Stimulated activated CD4-positive, alpha-beta T cell treated with anti-CD3 and anti-CD28 coated beads, TNF-alpha, amount 100 ng/mL, for 48 hours (primary cell): ENCODE measurements at places on chromosomes 5 and 9.

DNA sequence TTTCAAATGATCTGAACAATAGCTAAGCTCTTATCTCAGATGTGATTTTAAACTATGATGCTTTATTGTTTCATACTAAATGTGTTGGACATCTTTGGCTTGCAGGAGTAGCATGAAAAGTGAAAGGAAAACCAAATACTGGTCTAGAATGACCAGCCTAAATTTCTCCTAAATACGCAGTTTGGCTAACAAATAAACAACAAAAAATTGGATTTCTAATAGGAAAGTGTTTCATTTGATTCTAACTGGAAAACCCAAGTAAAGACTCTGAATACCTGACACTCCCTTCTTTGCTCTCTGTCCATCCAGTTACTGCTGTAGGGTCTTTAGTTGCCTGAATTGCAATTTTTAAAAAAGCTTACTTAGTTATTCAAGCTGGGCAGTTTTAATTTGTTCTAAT, 111.7 kb upstream of the ACOT12 start:
- DNase-seq = no peak

DNA sequence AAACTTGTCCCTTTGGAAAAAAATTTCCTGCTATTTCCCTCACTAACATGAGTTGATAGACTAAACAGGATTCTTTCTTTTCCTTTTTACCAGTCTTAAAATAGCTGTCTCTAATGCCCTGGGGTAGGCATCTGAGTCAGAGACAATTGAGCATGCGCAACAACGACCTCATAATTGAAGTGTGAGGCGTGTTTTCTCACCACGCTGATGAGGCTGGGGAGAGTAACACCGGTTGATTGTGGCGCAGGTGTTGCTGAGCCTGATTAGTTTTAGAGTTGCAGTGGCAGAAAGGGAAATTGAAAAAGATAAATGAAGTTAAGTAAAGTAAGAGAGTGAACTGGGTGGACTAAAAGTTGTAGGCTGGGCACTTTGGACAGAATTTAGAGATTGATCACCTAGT, 213.7 kb downstream of the TLR4 start:
- no peak for DNase-seq

DNA sequence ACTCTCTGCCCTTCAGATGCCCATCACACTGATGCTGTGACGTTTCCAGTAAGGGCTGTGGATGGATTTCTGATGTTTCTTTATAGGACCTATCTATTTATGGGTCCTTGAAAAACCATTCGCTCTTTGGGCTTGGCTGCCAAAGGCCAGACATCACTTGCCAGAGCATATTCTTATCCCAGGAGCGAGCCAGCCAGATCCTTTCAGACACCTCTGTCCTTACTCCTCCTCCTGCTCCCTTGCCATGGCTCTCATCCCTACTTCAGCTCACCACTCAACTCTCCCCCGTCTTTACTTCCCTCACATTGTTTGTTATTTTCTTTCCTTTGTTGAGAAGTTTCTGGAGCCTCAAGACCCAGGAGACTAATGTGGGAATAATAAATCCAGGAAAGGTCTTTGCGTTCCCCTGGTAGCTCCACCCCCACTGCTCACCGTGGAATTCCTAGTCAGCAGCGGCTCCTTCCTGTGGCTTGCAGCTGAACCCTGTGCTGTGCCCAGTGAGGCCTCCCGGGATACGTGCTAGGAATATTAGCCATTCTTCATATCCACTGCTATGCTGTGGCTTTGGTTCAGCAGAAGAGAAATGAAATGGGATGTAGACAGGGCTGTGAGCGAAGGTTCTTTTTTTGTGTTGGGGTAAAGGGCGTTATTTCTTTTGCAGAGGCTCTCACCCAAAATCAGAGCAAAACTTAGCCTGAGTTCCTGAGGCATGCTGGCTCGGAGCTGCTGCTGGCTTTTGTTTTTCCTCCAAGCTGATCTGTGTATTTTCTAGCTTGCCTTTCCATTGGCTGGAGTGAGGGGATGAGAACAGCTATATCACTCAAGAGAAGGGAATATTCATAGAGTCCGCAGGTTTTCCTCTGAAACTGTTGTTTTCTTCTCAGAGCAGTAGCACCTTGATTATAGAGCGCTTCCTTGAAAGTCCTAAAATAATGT, 171.1 kb downstream of the SAXO1 start:
- DNase-seq = no peak

GRCh38 chr5:24681106-24681505, 36.3 kb upstream of the CDH10 start:
- DNase-seq = no peak

GRCh38 chr9:95876138-95876444, 600 bp downstream of the ERCC6L2 start:
- no peak for DNase-seq

DNA sequence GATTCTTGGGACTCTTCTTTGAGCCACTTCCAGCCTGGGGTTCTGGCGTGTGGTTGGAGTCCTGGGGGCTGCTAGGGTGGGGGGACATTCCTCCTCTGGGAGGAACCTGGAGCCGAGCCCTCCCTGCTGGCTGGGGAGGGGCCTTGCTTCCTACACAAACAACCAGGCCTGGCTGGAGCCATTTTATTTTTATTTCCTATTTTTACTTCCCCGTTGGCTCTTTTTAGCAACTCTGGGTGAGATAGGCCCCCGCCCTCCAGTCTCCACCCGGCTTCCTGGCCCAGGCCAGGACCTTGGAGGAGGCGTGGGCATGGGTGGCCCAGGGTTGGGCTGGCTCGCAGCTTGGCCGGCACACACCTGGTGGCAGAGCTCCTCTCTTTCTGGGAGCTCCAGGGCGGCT, 15.1 kb downstream of the RXRA start:
- DNase-seq = no peak

- no peak for DNase-seq
Measured at GRCh38 chr5:79261897-79262296, 26.0 kb downstream of the JMY start.

DNA sequence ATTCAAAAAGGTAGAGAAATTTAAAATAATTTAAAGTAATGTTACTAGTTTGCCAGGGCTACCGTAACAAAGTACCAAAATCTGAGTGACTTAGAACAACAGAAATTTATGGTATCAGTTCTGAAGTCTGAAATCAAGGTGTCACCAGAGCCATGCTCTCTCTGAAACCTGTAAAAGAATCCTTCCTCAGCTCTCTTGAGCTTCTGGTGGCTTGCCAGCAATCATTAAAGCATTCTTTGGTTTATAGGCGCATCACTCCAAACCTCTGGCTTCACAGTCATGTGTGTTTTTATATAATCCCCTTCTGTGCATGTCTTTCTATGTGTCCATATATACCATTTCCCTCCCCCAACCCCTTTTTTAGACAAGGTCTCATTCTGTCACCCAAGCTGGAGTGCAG, 220.3 kb downstream of the COX7C start:
- DNase-seq = no peak

- DNase-seq = no peak
Measured at GRCh38 chr5:16064135-16064893, 115.3 kb downstream of the MARCHF11 start.

- DNase-seq = no peak
Measured at GRCh38 chr5:180844858-180845257, 16.2 kb downstream of the ZFP62 start.

GRCh38 chr9:129185991-129186390, 7.9 kb upstream of the IER5L start:
- DNase-seq = no peak

DNA sequence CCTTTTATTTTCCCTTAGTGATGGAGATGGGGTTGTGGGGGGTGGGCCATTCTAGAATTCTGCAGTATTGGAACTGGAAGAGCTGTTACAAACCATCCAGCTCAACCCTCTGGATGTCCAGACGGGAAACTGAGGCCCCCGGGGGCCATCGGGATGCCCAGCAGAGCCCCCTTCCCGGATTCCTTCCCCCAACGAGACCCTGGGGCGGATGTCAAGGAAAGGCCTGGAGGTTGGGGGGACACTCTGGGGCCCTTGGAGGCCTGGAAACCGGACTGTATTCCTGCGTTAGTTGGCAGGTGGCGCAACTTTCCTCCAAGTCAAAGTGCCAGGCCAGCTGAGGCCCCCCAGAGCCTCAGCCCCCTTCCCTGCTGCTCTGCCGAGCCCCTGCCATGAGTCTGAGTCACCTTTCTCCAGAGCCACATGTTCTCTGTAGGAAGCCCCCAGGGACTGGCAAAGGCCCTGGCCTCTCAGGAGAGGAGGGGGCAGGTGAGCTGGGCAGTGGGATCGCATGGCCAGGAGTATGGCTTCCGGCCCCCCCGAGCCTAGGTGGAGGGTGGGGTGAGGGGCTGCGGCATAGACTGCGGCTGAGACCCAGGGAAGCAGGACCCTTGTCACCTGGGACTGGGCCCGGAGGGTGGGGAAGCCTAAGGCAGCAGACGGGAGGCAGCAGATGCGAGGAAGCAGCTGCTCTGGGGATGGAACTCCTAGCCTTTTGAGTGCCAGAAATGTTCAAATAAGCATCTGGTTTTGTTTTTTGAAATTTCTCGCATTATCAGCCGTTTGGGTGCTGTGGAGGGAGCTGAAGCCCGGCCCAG, 17.8 kb upstream of the FIBCD1 start:
- DNase-seq = no peak

DNA sequence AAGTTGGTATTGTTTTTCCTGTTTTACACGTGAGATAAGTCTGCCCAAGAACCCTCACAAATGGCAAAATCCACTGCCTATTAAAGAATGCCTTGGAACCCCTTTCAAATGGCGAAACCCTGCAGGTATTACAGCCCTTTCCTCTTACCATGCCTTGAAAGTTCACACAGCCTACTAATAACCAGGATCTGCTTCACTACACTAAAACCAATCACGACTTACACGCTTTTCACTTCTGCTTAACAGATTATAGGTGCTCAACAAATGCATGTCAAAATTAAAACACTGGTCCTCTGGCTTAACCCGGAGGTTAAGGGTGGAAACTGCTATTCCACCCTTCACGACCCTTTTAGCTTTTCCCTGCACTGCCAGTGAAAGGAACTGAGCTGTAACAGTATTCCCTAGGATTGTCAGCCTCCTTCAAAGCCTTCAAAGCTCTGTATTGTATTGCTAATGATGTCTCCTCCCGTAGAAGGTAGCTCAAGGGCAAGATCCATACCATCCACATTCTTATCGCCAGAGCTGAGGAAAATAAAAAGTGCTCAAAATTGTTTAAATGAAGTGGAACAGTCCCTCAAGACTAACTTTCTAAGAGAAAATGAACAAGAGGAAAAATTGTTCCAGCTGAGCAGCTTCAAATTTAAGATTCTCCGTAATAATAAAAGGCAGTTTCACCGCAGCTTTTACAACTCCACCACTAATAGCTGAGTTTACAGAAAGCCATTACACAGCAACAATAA, 997 bp downstream of the AUH start:
- no peak for DNase-seq

DNA sequence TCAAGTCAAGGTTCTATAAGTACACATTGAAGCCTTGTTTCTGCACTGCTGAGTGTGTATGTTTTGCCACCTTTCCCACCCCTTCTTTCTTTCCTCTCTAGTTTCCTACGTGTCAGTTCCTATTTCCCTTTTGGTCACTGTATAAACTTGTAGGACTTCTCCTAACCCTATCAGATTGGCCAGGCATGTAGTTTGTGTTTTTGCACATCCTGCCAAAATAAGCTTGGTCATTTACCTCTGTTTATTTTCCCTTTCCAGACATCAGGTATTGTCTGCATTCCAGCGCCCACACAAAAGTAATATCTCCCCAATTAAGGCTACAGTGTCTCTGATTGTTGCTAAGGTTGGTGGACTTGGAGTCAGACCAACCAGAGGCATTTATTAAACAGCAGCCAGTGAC, 252.9 kb upstream of the MPDZ start:
- no peak for DNase-seq

- no peak for DNase-seq
Measured at GRCh38 chr5:68644971-68645370, 429.4 kb downstream of the PIK3R1 start.

DNA sequence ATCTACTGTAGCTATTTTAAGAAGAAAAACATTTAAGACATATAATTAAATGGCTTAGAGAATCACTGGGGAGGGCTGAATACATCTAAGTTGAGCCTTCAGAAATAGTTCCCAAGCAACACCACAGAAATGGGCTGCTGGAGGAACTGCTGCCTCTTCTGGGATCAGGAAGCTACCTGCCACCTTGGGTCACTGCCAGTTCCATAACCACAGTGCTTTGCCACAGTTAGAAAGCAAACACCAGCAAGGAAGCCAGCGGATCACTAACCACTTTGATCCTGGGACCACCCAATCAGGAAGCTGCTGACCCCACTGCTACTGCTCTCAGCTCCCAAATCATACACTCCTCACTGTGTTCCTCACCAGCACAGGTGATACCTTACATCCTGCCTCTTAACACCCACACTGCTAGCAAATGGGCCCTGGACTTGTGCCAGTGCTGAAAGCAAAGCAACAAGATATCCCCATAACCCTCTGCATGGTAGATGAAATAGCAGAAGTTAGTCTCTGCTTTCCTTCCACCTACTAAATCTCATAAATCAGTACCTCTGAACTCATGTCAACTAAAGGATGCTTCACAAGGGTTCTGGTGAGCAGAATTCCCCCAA, 346.9 kb downstream of the DEPDC1B start:
- DNase-seq = no peak

DNA sequence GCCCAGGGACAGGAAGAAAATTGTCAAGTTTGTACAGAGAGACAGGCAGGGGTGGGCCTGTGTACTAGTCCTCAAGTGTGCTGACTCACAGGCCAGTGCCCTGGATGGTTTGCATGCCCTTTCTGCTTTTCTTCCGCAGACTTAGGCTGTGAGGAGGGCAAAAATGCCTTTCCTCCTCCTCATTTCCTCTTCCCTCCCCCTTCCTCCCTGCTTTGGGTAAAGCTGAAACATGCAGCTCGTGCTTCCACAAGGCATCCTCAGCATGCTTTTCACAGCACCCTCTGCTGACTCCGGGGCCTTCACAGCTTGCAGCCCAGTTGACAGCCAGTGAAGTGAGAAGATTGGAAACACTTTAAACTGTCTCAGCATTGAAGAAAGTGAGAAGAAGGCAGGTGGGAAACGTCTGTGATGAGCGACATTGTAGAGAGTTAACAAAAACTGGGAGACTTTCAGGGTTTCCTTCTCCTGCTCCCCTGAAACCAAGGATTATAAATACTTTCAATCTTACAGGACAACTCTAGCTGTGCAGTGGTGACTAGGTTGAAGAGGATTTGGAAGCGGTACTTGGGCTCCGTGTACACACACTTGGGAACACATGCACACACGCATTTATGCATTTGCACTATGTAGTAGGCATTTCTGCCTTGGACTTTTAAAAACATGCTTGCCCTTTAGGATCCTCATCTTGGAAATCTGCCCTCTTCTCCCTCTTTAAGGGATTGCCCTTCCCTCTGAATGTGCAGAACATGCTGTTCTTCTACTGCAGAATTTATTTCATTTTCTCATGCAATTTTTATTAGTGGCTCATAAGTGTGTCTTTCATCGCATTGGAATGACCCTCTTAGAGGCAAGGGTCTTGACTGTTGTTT, 138.8 kb downstream of the GRIA1 start:
- no peak for DNase-seq

GRCh38 chr9:26263478-26263877, 585.2 kb upstream of the TUSC1 start:
- no peak for DNase-seq

GRCh38 chr9:8533681-8534080, 734.1 kb upstream of the DMAC1 start:
- DNase-seq = no peak
